ENCODE measurements at places on chromosomes 7 and 10. TPM values are rescaled to one million over a fixed set of nuclear protein-coding genes. Genes with fewer than 3 reads are reported as not detected.
A peak's percentile ranks its signal among the peaks of the same experiment; 100 is the strongest.

GRCh38 chr7:155353256-155353897, 55.7 kb downstream of the INSIG1 start:
- no peak for DNase-seq

GRCh38 chr7:39353615-39354376, 212.4 kb upstream of the YAE1 start:
- no peak for DNase-seq

DNA sequence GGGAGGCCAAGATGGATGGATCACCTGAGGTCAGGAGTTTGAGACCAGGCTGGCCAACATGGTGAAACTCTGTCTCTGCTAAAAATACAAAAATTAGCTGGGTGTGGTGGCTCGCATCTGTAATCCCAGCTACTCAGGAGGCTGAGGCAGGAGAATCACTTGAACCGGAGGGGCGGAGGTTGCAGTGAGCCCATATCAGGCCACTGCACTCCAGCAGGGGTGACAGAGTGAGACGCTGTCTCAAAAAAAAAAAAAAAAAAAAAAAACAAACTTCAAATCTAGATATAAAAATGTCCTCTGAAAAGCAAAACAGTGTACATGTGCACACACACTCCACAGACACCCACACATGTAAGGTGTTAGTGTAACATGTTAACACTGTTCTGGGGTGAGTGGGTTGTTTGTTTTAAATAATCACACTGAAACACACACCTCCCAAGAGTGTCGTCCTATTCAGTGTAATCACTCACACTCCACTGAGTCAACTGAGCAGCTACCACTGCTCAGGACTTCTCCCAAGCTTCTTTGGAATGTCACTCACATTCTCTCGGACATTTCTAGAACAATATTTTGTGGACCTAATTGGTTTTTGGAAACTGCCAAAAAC, 12.8 kb upstream of the RGS10 start:
- DNase-seq, result no peak

DNA sequence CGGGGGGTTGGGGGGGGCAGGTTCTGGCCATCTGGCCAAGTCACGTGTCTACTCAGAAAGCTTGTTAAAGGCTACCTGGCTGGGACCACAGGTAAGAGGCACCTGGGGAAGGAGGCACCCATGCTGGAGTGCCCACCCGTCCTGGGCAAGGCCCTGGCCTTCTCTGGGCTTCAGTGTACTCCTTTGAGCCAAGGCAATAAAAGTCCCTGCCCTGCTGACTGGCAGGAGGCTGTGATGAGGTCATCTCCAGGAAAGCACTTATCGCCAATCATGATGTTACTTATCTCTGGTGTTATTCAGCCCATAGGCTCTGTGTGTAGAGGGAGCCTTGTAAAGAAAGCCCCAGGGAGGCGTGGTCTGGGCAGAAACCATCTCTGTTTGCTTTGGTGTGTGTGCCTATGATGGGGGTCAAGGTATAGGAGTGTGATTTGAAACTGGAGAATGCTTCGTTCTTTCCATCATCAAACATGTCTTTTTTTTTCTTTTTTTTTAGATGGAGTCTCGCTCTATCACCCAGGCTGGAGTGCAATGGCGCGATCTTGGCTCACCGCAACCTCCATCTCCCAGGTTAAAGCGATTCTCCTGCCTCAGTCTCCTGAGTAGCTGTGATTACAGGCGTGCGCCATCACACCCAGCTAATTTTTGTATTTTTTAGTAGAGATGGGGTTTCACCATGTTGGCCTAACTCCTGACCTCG, 2.5 kb upstream of the CLDN4 start:
- no peak for DNase-seq

- DNase-seq, result no peak
Observed at GRCh38 chr7:43018446-43018845, 86.3 kb downstream of the MRPL32 start.

DNA sequence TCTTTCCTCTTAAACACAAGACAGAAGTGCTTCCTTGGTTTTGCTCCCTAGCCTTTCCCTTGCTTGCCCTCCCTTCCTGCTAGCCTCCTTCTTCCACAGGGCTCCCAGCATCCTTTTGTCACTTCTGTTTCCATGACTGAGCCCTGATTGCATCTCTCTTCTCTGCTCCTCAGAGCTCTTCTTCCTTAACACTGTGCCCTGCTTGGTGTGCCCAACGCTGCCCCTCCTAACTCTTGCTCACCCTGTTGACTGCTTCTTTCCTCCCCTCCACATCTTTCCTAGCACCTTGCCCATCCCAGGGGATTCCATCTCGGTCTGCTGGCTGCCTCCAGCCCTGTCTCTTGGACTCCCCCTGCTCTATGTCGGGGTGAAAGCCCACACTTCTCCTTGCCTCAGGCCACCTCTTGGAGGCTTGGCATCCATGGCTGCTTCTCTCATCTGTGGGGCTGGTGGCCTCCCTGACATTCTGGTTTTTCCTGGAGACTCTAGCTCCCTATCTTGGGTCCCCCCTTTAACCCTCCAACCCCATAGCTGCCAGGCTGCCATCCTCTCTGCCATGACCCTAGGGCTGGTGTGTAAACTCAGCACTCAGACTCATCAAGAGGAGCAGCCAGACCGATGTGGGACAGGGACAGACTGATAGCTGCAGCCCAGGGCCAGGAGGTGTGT, 5.8 kb downstream of the IGFBP1 start:
- DNase-seq, result no peak

- no peak for DNase-seq
Observed at GRCh38 chr7:96173781-96174180, 148.1 kb downstream of the SLC25A13 start.

The EBLN1 gene
- not detected for polyA plus RNA-seq

The TMEM213 gene
- polyA plus RNA-seq, result 0.30 TPM

GRCh38 chr7:41481353-41481752, 221.5 kb downstream of the INHBA start:
- no peak for DNase-seq

The ACHE gene
- polyA plus RNA-seq, result 96.2 TPM

- peak; percentile 44 for DNase-seq
Observed at GRCh38 chr7:12403287-12404181, at the start of gene VWDE. Gene VWDE, minus strand, starts transcription at chr7:12403865. Its CDS starts 149 bp downstream, at chr7:12403716.

The MUC12 gene
- 0.22 TPM for polyA plus RNA-seq

DNA sequence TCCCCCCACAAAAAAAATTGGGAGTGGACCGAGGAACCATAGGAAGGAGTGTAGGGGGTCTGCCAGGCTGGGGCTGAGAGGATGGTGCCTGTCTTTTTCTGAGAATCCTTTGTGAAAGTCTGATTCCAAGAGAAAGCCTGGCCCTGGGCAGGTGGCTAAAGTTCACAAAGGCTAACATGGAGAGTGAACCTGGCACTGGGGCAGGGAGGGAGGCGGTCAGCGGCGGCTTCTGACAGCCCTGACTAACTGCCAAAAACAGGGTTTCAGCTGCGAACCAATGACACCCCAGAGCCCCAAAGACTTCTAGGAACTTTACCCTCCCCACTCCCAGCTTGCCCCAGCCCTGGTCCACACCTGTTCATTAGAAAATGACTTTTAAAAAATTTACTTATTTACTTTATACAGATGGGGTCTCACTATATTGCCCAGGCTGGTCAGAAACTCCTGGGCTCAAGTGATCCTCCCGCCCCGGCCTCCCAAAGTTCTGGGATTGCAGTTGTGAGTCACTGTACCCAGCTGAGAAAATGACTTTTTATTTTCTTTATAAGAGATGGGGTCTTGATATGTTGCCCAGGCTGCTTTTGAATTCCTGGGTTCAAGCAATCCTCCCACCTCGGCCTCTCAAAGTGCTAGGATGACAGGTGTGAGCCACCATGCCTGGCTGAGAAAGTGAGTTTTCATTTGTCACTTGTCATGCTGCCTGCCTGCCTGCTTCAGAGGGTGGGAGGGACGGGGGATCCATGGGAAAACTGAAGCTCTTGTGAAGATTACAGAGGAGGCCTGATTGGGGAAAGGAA, 61.0 kb upstream of the DUSP5 start:
- no peak for DNase-seq

DNA sequence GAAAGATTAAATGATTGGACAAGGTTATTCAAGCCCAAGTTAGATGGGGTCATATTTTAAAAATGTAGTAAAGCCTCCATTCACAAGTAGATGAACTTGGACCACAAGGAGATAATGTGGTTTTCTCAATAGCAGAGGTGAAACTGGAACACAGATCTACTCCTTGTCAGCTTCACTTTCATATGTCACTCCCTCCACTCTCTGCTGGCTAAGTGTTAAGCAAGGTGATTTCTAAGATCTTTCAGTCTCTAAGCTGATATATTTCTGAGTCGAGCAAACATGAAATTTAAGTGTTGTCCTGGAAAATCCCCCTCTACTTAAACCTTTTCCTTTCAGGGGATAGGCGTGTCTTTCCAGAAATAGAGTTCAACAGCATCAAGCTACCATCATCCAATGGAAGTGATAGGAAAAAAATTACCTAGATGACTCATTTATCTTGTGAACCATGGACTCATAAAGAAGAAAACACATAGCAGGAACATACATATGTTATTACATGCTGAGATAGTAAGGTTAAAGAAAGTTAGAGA, 275.0 kb downstream of the PTEN start:
- no peak for DNase-seq

- DNase-seq, result no peak
Observed at GRCh38 chr7:138388673-138389491, 71.2 kb upstream of the TRIM24 start.

GRCh38 chr7:101308245-101309085, 13.1 kb downstream of the IFT22 start:
- no peak for DNase-seq

The GAD2 gene
- polyA plus RNA-seq, result 0.04 TPM

- DNase-seq, result no peak
Observed at GRCh38 chr7:348962-349743, 59.2 kb downstream of the FOXL3 start.

- DNase-seq, result peak; percentile 93
Observed at GRCh38 chr7:137992550-137993394, 9.1 kb downstream of the CREB3L2 start.

The LRRC18 gene
- polyA plus RNA-seq, result 0.22 TPM

- DNase-seq, result no peak
Observed at GRCh38 chr10:76141376-76141775, 710.0 kb downstream of the LRMDA start.

GRCh38 chr7:44565097-44565794, 8.5 kb downstream of the DDX56 start:
- no peak for DNase-seq

GRCh38 chr7:18494821-18495408, 634 bp upstream of the HDAC9 start:
- DNase-seq, result peak; percentile 41

- DNase-seq, result no peak
Observed at GRCh38 chr10:113118882-113119281, 168.8 kb downstream of the TCF7L2 start.

DNA sequence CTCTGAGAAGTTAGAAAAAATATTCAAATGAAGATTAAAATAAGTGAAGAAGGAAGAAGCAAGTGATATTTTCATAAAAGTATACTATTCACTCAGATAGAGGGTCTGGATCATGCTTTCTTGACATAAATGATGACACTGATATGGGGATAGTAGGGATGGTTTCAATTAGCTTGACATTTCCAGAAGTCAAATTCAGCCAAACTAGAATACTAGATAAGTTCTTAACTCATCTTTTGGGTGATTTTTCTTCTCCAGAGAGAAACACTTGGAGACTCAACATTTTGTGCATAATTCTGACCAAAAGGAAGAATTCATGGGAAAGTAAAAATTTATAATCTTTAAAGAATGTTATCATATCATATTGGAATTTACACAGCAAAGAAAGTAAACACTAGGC, 152.0 kb upstream of the LRGUK start:
- no peak for DNase-seq

The KCNH2 gene
- not detected for polyA plus RNA-seq

DNA sequence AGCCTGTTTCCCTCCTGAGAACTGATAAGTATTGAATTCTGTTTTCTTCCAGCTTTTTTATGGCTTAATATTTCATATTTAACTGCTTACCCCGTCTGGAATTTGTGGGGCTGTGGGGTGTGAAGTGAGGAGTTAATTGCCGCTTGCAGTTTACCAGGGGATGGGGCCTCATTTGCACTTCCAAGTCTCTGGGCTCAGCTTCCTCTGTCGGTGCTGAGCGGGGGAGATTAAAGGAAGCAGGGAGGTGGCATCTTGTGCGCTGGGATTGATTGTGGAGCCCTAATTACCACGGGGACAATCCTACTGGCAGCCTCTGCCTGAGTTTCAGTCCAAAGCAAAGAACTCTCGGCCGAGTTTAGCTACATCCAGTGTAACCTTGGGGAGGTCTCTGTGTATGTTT, 33.4 kb downstream of the ELFN1 start:
- DNase-seq, result no peak

- DNase-seq, result no peak
Observed at GRCh38 chr10:58399410-58399809, 14.2 kb downstream of the TFAM start.

DNA sequence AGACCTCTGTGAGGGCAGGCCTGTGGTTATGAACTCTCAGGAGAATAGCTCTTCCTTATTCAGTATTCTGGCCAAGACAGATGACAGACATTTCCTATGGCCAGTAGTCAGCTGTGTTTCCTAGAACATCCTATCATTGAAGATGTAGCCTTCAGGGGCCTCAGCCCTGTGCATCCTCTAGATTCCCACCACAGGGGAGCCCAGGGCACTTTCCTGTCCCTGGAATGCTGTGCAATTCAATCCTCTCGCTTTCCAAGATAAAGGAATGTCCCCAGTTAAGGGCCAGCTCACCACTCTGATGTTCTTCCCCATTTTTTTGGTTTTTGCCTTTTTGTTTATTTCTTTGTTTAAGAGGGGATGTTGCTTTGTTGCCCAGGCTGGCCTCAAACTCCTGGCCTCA, 578.8 kb upstream of the C7orf33 start:
- no peak for DNase-seq

- DNase-seq, result no peak
Observed at GRCh38 chr7:54109501-54109900, 432.7 kb upstream of the VSTM2A start.

The GNB2 gene
- polyA plus RNA-seq, result 129 TPM

GRCh38 chr10:130354573-130354954, 218.4 kb downstream of the GLRX3 start:
- DNase-seq, result no peak

The ZPBP gene
- not detected for polyA plus RNA-seq

GRCh38 chr7:380711-381210, 90.8 kb downstream of the FOXL3 start:
- no peak for DNase-seq

The ZNF365 gene
- polyA plus RNA-seq, result 0.45 TPM

The GUSB gene
- 36.7 TPM for polyA plus RNA-seq

The IL15RA gene
- 3.3 TPM for polyA plus RNA-seq

The WNT16 gene
- polyA plus RNA-seq, result 8.7 TPM

Data from muscle of arm (tissue), 14 donors.